Activated naive CD4-positive, alpha-beta T cell treated with anti-CD3 and anti-CD28 coated beads, Interleukin-2, amount 10 ng/mL, durations not matched to agents 7 days and 5 days (primary cell): ENCODE measurements at places on chromosomes 4 and X.

GRCh38 chrX:29617725-29618124, 597.6 kb upstream of the MAGEB2 start:
- no peak for DNase-seq

DNA sequence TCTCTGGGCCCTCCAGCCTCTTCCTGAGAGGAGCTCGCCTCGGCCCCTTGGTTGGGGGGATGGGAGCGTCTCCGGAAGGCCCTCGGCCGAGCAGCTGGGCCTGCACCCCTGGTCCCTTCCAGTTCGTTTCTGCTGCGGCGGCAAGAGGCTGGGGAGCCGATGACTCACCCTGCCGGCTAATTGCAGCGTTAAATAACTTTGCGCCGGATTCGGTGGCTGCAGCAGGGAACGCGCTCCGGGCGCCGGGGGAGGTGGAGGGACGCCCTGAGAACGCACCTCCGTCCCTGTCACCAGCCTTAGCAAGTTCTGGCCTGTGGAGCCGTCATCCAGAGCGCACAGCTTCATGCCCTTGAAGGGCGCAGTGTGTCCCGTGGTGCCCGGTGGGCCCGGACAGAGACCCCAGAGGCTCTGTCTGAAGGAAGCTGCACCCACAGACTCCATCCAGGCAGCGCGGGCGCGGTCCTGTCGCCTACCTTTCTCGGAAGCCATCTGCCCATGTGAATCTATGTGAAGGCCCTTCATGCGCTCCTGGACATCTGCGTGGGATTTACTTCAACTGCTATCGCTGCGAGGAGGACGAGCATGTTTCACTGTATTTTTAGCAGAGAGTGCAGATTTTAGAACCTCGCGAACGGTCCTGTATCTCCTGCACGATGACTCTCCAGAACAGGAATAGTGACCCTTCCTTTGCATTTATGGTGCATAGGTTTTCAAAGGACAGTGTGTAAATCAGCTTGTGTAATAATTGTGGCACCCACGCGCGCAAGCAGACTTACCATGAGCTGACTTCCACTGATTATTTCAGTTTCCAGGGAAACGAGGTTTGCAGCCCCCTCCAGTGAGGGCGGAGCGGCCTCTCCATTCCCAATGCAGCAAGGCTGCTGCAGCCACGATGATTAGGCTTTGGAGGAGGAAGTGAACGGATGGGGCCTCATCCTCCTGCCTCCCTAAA, 1.7 kb upstream of the TMEM271 start:
- DNase-seq = no peak

DNA sequence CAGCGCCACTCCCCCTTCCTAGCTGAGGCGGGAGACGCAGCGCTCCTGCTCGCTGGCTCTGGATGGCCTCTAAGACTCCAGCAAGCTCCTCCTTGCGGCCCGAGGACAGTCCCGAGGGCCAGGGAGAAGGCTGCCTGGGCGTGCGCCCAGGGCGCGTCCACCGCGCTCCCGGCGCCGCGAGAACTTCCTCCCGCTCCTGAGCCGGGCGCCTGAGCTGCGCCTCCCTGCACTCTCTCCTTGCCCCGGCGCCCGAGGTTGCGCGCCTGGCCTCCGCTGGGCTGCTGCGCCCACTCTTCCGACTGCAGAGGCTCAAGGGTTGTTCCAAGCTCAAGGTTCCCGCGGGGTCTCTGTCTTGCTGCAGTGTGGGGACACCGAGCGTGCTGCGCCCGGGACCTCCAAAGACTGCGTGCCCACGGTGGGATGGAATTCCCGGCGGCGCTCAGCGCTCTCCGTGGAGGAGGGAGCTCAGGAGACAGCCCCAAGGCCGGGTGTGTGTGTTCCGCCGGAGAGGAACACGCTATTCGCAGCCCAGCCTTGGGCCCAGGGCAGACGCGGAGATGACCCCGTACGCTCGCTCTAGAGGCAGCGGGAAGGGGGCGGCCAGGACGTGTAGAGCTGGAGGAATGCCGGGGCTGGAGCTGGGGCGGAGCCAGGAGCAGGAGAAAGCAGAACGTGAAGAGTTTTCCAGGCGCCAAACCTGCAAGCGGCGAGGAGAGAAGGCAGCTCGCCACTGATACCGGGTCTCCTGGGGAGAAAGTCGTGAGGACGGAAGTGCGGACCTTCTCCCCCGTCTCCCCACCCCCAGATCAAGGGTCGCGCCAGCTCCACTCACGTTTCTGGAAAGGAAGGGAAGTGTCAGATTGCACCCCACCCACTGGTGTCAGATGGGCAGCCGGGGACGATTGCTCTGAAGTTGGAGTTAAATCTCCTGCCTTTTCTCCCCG, at the start of gene ARHGAP6:
Gene ARHGAP6, minus strand, starts transcription at position 753 of the 944 bp plus-strand sequence. CDS start 1,092 bp downstream, outside the sequence.
- no peak for DNase-seq

GRCh38 chrX:73799888-73800287, 236.9 kb downstream of the CHIC1 start:
- DNase-seq = no peak

DNA sequence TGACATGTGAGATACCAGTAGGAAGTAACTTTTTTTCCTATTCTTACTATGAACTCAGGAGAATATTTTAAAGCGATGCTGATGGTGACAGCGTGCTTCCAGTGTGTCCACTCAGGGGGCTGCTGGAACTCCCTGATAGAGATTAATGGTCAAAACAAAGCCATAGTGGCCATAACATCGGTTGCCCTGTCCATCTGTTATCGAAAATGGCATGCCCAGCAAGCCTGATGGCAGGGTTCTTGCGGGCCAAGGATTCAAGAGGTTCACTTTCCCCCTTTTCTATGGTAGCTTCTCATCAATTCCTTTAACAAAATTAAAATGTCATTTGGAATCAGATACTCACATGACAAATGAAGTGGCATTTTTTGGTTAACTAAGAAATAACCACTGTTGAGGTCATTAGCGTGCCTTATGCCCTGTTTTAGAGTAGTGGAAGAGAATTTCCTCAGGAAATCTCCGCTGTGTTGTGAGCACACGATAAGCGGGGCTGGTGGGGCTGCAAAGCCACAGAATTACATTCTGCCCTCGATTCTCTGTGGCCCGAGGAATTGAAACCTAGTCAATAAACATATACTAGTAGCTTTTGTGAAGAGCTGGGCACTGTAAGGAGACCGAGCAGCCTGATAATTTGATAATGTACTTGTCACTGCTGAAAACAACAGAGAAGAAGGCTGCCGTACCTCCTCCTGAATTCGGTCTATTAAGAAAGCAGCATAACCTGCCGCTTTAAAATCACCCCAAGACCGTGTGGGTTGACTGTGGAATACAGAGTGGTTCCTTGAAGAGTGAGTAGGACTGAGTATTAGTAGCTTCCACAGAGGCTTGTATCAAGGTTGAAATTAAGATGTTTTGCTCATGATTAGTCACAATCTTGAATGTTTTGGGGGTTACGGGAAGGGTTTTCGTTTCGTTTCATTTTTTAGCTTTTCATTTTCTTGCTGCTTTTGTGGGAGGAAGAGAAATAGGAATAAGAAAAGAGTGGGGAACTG, 46.7 kb downstream of the PTCHD1 start:
- no peak for DNase-seq

- DNase-seq = no peak
Observed at GRCh38 chr4:136484996-136485395, 1047.3 kb downstream of the PCDH18 start.

- no peak for DNase-seq
Observed at GRCh38 chr4:188154668-188155405, 15.6 kb downstream of the TRIML1 start.

GRCh38 chrX:155535866-155536265, 76.9 kb downstream of the TMLHE start:
- DNase-seq = no peak

- DNase-seq = peak; percentile 70
Observed at GRCh38 chrX:130079824-130080406, 30.4 kb downstream of the ELF4 start.

DNA sequence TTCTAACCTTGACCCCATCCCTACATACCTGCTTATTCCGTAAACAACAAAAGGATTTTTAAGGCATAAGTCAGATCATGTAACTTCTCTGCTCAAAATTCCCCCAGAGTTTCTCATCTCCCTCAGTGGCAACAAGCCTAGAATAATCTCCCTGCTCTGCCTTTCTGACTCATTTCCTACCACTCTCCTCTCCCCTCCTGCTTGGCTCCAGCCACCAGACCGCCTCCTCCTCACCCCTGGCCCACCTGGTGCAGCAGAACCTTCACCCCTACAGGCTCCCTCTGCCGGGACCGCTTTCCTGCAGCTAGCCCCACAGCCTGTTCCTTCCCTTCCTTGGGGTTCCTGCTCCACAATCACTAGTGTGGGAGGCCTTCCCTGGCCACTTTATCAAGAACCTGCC, 32.1 kb downstream of the TSPAN5 start:
- no peak for DNase-seq

DNA sequence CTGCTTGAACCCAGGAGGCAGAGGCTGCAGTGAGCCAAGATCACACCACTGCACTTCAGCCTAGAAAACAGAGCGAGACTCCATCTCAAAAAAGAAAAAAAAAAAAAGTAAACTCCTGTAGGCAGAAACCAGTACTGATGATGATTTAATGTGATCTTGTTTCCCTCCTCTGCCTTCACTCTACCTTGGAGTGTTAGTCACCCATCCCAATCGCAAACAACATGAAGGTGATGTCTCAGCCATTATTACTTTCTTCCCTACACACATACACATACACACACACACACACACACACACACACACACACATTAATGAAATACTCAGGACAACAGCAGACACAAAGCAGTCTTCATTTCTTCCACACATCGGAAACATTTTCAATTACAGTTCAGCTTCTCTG, 15.6 kb downstream of the XKRX start:
- no peak for DNase-seq

GRCh38 chrX:123835661-123836371, 24.0 kb upstream of the XIAP start:
- DNase-seq = no peak

GRCh38 chr4:11053601-11054220, 369.1 kb upstream of the CLNK start:
- no peak for DNase-seq

GRCh38 chr4:77193511-77194102, 36.6 kb downstream of the CCNG2 start:
- peak; percentile 84 for DNase-seq

- DNase-seq = peak; percentile 45
Observed at GRCh38 chrX:19544693-19545305, 29.5 kb upstream of the MAP3K15 start.

DNA sequence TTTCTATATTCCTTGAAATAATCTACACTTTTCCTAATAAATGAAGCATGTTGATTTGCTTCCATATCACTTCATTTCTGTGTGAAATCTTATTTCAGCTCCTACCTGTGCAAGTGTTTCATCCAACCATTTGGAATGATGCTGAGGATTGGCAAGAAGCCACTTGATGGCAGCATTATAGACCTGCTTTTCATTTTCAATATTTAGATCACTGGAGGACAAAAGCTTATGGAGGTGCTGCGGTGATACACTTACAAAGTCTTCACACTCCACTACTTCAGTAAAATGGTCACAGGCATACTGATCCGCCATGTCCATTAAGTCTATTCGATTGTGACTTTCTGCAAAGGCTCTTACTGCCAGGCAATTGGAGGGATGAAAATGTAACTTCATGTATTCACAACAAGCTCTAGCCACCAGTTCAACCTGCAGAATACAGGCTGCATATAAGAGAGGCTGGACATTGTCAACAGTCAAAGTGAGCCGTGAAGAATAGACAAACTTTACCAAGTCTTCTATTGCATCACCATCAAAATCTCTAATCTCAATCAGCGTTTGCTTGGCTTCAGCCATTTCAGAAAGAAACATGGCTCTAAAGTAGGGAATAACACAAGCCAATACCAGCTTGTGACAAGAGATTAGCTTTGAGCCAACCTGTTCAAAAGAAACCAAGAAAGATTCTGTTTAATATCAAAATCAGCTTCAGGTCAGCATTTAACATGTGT, 35.1 kb downstream of the KLHL8 start:
- DNase-seq = no peak

GRCh38 chrX:14598330-14598729, 69.0 kb downstream of the GLRA2 start:
- no peak for DNase-seq

DNA sequence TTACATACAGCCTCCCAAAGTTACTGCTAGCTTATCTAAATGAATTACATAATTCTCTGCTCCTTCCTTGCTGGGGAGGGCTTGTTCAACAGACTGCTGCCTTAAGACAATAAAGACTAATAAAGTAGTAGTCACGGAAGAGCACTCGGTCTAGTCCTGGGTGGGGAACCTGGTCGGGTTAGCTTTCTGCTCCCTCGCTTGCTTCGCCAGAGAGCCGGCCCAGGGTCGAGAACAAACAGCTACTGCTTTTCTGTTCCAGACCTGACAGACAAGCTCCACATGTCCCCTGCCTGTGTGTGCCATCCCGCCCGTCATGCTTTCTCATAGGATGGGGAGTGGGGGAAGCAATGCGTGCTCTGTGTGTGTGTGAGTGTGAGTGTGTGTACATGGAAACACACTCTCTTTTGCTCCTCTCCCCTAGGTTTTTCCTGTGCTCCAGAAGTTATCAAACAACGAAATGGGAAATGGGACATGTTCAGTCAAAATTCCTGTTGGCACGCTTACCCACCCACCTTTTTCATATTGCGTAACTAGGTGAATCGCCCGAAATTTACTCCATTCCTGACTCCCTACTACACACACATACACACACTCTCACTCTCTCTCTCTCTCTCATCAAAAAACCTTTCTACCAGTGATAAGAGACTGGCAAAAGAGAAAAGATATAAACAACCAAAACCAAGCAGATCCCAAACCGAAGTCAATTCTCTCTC, 1.3 kb downstream of the NPY1R start:
- DNase-seq = no peak

- DNase-seq = no peak
Observed at GRCh38 chr4:41485041-41485440, 52.9 kb upstream of the LIMCH1 start.

GRCh38 chr4:99300934-99301333, 10.1 kb upstream of the ADH1A start:
- no peak for DNase-seq

DNA sequence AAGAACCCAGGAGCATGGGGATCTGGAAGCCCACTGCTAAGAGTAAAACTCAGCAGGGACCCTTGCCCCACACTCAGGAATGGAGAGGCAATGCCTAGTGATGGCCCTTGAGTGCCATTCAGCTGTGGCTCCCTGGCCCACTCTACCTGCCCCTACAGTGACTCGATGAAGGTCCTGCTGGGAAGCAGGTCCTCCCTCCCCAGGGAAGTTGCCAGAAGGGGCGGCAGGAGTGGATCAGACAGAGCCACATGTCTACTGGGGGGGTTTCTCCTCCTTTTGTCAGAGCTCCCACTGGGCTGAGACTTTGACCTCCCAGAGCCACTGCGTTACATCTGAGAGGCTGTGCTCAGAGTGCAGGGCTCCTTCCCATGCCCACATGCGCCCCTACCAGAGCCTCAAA, 1.2 kb downstream of the SLC10A3 start:
- no peak for DNase-seq

- DNase-seq = peak; percentile 54
Observed at GRCh38 chr4:108172231-108172752, 3.6 kb upstream of the LEF1 start.

DNA sequence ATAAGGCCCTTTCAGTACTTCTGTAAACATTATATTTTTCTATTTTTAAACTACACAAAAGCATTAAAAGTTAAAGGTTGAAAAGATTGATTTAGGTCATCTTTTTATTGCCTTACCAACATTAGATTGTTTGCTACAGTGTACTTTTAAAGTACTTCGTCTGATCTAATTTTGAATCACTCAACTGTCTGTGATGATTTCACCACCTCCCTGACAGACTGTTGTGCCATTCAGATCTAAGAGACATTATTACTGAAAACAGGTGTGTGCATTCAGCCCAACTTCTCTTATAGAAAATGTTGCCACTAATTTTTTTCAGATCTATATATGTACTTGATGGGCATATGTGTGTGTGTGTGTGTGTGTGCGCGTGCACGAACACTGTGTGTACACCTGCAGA, 39.3 kb downstream of the GASK1B start:
- no peak for DNase-seq
